ENCODE measurements at places on chromosomes 16 and 17. TPM values are rescaled to one million over a fixed set of nuclear protein-coding genes. Genes with fewer than 3 reads are reported as not detected.

GFER gene
- total RNA-seq, result 15.9 TPM

INCA1 gene
- total RNA-seq, result not detected

CSH2 gene
- total RNA-seq, result not detected

GSDMA gene
- total RNA-seq, result not detected

HGS gene
- 154 TPM for total RNA-seq

KIF1C gene
- 20.8 TPM for total RNA-seq

TMC7 gene
- total RNA-seq, result not detected

TAC4 gene
- total RNA-seq, result not detected

Data from naive thymus-derived CD8-positive, alpha-beta T cell (primary cell).